Stimulated activated CD4-positive, alpha-beta T cell treated with anti-CD3 and anti-CD28 coated beads, TNF-alpha, amount 100 ng/mL, for 24 hours (primary cell): ENCODE measurements at places on chromosomes 3 and 15.

- DNase-seq, result no peak
These were observed 112.4 kb downstream of the ADCY5 start for GRCh38 chr3:123336441-123336851.

DNA sequence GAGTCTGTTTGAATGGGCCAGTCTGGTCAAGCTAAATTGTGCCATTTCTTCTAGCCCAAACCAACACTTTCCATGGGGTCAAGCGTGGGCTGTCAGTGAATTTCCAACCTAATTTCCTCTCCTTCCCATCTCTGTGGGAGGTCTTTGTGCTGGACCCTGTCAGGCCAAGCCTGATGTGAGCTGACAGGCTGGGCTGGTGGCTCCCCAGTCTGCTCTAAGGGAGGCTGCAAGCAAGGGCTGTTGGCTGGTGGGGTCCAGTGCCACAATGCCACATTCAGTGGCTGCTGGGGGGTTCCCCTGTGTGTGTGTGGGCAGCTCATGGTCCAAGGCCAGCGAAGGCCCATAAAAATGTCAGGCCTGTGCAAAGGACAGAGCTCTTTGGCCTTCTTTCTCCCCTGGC is 216.1 kb downstream of the OPA1 start:
- no peak for DNase-seq

GRCh38 chr3:137249311-137249940 is 291.6 kb downstream of the IL20RB start:
- DNase-seq, result no peak

GRCh38 chr15:40190591-40190990 is 29.7 kb downstream of the BUB1B start:
- DNase-seq, result no peak

- no peak for DNase-seq
These were observed 75.1 kb downstream of the ATP10A start for GRCh38 chr15:25787855-25788520.

DNA sequence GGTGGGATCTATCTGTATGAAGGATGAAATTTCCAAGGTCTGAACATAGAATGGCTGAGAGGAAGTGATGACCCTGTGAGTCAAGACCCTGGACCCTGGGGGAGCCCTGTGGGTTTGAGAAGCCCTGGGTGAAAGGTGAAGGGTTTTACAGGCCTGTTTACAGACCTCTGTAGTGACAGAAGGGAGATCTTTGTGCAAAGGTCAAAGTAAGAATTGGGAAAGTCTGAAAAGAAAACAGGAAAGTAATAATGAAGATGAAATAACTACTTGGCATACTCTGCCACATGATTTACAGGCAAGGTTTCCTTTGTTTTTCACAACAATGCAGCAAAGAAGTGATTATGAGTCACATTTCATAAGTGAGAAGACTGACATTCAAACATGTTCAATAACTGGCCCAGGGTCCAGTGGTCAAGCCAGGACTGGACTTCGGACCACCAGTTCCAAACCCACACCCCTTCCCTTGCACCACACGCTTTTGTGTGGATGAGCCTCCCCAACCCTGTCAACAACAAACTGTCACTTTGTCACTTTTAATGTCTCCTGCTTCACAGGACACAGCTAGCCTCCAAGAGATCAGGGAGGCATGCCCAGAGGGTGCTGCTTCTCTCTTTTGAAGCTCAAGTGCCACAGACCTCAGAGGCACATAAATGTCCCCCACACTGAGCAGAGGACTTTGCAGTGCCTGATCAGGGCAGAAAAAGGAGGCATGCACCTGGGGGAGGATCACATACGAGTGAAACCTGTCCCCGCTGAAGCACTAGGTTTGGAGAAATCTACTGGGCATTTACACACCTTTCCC is 21.5 kb downstream of the CD86 start:
- no peak for DNase-seq

GRCh38 chr15:98952381-98952803 is 55.2 kb downstream of the PGPEP1L start:
- DNase-seq, result no peak

- no peak for DNase-seq
These were observed 130.1 kb upstream of the PRICKLE2 start for GRCh38 chr3:64355401-64355807.

- peak; percentile 9 for DNase-seq
These were observed 257.2 kb upstream of the NECTIN3 start for GRCh38 chr3:110814170-110815007.

DNA sequence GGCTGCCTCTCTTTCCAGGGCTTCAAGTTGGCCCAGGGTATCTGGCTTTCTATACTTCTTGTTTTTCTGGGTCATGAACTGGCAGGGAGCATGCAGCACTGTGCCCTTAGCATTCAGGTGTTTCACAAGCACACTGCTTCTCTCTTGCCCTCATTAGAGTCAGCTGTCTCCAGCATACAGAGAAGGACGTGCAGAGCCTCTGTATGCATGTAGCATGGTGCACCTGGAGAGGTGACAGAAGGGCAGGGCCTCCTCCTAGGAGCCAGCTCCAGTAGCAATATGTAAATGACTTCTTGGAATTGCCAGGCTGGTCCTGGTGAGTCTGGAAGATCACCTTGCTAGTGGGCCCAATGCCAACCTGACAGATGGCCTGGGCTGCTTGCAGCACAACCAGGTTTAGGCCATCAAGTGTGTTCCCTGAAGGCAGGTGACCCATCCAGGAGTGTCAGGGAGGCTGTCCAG is 44.8 kb upstream of the ATP2C1 start:
- no peak for DNase-seq

- no peak for DNase-seq
These were observed 228.5 kb downstream of the ARPP21 start for GRCh38 chr3:35867791-35868190.

DNA sequence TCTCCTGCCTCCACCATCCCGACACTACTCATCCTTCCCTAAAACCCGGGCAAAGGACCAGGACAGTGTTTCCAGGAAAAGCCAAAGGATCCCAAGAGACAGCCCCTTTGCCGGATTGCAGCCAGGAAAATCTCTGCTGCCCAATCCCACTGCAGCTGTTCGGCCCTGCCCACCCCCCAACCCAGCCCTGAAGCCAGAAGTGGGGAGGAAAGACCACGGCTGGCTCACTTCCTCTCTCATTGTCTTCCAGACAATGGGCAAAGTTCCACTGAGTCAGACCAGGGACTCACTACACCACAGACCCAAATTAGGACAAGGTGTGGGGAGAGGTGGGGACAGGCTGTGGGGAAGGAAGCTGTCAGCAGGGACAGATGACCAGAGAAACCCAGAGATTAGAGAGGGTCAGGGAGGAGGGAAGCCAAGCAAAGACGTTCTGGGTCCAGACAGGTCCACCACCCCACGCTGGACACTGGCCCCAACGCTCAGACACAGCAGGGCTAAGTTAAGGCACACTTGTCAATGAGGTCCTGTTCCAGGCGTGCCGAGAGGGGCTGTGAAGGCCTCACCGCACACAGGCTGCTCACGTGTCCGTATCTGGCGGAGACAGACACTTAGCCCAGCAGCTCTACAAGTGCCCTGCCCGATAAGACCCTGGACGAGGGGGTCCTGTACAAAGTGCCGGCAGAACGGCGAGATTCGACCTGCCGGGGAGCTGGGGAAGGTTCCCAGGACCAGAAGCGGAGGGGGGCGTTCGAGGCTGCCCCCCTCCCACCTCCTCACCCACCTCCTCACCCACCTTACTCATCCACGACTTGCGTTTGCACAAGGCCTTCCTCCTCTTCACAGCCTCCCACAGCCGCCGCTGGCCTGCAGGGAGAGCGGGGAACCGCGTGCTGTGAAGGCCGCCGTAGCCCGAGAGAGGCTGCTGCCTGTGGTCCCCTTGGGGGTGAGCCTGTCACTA is 21.9 kb downstream of the TNK2 start:
- DNase-seq, result no peak

GRCh38 chr3:50605901-50606326 is 5.7 kb downstream of the CISH start:
- DNase-seq, result no peak
